T47D (cell line): ENCODE measurements at places on chromosomes 1 and 21.

- DNase-seq = no peak
These were observed 6.6 kb upstream of the AK4 start for GRCh38 chr1:65141394-65141793.

GRCh38 chr1:12527564-12527963 is 90.4 kb downstream of the DHRS3 start:
- DNase-seq = no peak

DNA sequence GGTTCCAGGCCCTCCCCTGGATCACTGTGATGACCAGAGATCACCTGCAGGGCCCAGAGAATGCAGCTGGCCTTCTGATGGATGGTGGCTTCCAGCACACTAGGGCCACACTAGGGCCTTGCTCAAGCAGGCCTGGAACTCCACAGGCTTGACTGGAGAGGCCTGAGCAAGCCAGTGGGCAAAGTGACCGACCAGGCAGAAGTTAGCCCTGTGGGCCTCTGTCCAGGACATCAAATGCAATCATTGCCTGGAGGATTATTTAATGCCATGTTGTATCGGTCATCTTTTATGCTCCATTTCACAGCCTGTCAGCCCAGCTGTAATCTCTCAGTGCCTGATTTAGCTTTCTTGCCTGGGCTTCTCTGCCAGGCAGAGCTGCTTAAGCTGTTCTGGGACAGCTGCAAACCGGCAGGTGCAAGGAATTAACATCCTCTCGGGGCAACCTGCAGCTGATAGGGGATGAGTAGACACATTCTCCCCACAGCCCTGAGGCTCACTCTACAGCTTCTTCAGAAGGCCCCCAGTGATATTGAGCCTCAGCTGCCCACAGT is 17.7 kb downstream of the NENF start:
- DNase-seq = no peak

- no peak for DNase-seq
These were observed 53.4 kb upstream of the KIAA1614 start for GRCh38 chr1:180859306-180859705.

GRCh38 chr1:240538776-240539430 is 73.1 kb downstream of the GREM2 start:
- DNase-seq = no peak

DNA sequence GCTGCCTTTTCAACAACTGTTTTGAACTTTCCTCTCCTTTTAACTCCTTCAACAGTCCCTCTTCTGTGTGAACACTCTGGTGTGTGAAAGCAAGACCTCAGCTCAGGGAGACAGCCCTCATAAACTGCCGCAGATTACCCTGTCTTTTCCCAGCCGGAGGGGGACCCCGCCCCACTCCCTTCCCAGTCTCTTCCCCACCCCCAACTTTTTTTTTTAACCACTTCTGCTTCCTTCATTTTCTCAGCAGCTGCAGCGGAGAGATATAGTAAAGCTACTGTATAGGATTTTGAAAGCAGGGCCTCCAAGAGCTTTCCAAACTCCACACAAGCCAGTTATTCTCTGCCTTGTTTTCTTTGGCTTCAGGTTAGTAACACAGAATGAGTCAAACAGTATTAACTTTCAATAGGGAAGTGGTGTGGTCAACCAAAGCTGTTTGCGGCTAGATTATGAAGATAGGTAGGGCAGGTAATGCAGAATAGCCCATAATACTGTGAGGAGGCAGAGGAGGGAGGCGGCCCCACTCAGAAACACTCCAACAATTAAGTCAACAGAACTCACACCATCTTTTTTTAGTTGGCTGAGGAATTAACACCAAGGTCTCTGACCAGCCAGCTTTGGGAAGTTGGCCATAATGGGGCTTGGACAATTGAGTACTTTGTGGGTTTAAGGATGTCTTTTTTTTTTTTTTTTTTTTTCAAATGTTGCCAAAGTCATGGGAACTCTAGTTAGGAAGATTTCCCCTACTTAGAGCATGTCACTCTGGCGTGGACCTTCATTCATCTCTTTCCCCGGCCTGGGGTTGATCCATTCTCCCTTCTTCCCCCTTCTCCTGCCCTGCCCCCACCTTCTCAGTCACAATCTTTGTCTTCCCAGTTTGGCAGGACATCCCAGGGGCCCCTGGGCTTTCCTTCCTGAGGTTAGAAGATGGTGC is 177.0 kb downstream of the CLIC6 start:
- DNase-seq = peak; percentile 96

DNA sequence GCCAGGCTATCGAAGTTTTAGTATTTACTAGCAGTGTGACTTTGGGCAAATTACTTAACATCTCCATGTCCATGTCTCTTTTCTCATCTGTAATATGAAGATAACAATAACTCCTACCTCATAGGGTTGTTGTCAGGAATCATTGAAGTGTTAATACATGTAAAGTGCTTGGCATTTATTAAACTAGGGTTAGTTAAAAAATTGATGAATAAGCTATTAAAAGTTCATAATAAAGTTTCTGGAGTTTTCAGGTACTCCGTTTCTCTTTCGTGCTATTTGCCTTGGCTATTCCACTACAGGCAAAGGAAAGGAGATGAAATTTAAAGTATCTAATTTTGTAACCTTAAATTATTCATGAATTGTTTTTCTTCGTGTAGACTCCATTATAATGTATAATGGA is 16.7 kb downstream of the LRRC8D start:
- DNase-seq = no peak

GRCh38 chr1:14786681-14787080 is 188.2 kb downstream of the KAZN start:
- no peak for DNase-seq

DNA sequence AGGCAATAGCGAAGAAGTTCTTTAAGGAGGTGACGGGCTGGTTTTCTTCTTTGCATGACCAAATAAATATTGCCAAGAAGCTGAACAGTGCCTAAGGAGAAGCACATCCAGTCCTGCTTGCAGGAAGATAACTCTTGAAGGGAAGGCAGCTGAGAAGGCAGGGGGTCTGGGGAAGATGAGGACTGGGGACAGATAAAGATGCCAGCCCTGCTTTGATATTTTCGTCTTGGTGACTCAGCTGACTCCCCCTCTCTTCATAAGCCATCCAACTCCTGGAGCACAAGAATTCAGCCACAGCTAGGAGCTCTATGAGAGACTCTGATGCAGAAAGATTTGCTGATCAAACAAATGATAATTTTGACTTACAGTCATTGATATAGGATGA is 3.4 kb downstream of the CFAP45 start:
- DNase-seq = no peak

DNA sequence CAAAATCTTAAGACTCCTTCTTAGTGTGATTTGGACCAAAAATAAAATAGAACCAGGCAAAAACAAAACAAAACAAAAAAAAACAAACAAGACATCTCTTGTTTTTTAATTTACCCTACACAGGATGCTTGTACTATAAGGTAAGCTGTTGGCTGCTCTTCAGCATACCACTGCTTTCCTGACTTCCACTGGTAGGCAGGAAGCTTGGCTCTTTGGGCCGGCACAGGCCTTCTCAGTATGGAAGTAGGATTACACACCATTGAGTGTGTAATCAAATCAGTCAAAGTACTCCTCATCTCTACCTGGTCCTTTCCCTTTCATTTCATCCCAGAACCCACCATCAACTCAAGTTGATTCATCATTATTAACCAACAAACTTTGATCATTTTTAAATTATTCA is 61.9 kb upstream of the RGS1 start:
- DNase-seq = no peak
